ENCODE measurements at places on chromosomes 5 and 9.

DNA sequence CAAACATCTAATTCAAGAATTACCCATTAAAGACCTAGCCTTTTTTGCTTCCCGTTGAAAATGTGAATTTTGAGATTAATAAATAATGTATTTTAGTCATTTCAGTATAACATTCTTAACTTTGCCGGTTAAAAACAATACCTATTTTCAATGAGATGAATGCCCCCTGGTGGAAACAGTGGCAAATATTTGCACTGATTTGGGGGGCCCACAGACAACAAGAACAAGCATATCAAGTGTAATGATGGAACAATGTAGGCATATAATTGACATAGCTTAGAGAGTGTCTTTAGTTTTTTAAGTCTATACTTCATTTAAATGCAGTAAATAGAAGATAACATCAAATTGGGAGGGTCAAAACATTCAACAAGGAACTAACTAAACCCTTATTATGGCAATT lies 111.9 kb downstream of the NTRK2 start:
- peak; percentile 20 for DNase-seq

- no peak for DNase-seq
Observed at GRCh38 chr9:112550531-112550930, 63.9 kb downstream of the KIAA1958 start.

GRCh38 chr5:93163010-93163663 lies 417.9 kb downstream of the NR2F1-AS1 start:
- no peak for DNase-seq

DNA sequence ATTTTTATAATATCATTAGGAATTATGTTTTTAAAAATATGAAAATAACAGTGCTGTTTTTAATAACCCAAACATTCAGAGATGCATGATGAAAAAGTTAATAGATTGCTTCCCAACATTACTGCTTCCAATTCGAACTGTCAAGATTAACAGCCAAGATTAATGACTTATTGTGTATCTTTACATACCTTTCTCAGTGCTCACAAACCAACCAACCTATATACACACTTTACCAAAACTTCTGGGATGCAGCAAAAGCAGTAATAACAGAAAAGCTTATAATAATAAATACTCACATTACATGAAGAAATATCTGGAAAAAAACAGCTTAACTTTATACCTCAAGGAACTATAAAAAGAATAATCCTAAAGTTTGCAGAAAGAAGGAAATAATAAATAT lies 82.1 kb downstream of the TMEM232 start:
- no peak for DNase-seq

- no peak for DNase-seq
Observed at GRCh38 chr9:94445863-94446262, 109.0 kb upstream of the PCAT7 start.

DNA sequence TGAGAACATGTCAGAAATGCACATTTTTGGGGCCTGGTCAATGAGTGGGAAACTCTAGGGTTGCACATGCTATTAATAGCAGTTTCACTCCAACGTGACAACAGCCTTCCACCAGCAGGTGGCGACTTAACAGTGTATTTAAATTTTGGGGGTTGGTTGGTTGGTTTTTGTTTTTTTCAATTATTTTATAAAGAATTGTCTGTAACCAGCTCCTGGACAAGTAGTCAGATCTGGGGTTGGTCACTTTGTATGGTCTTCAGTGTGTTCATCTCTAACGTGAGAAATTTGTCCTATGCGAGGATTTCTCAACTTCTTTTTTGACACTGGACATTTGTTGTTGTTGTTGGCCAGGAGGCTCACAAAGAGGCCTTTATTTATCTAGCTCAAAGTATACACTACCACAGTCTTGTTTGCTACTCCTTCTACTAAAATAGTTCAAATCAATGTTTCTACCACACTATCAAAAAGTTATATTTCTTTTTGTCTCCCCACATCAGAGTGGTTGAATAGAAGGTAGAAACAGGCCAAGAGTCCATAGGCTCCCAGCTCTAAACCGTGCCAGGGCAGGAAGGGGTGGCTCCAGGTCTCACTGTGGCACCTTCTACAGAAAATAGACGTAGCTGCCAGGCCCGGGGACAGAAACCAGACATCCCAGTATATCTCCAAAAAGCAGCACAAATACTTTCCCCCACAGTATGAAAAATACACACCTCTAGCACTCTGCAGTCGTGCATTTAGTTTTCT lies 110.4 kb downstream of the TRPM6 start:
- DNase-seq = peak; percentile 71

GRCh38 chr5:121189342-121190305 lies 662.1 kb upstream of the FTMT start:
- no peak for DNase-seq

DNA sequence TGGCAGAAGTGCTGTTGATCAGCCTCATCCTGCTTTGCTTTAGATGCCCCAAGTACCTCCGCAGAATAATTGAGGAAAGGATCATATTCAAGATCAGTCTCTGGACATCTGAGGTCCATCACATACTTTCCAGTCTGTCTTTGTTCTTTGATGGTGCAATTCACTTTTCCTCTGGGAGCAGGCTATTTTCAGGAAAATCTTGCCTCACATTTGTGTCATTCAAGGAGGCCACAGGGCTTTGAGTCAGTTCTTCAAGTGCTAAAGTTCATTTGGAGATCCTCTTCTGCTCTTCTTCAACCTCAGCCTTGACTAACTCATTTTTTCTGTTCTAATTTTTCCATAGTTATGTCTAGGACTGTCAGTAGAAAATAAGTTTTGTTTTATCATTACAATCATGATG lies 18.6 kb downstream of the EQTN start:
- DNase-seq = no peak

GRCh38 chr9:121917375-121918335 lies 175.5 kb downstream of the TTLL11 start:
- no peak for DNase-seq

DNA sequence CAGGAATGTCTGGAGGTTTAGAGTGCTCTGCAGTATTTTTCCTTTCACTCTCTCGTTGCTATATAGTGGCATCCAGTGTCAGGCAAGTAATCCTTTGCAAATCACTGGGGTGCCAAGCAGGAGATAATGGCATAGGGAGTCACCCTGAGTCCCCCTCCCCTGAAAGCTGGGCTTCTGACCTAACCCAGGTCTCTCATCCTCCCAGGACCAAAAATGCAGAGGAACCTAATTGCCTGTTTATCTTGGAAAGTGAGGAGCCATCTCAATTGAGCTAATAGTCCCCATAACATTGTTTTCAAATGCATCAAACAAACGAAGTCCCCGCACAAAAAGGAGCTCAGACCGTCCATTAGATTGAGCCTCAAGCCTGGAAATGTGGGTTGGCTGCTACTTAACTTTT lies 368.0 kb upstream of the IRX2 start:
- DNase-seq = no peak

DNA sequence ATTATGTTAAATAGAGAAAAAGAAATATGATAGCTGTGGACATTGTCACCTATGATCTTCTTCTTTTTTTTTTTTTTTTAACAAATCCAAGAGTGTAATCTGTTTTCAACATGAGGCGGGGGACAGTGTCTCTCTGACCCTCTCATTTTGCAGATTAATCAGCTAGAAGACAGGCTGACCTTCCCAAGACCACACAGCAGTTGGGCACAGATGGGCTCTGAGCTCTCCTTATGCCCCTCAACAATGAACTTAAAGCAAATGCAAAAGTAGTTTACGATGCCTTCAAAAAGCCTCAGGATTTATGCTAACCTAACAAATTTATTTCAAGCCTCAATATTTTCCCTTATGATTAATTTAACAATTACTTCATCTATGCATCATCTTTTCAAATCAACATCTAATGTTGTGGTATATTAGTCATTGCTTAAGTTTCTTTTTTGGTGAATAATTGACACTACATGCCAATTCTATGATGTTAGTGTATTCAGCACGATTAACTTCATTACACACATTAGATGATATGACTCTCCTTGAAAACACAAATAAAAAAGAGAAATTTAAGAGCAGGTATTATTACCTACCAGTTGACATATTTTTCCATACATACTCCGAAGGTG lies 7.4 kb downstream of the NFIL3 start:
- DNase-seq = no peak

DNA sequence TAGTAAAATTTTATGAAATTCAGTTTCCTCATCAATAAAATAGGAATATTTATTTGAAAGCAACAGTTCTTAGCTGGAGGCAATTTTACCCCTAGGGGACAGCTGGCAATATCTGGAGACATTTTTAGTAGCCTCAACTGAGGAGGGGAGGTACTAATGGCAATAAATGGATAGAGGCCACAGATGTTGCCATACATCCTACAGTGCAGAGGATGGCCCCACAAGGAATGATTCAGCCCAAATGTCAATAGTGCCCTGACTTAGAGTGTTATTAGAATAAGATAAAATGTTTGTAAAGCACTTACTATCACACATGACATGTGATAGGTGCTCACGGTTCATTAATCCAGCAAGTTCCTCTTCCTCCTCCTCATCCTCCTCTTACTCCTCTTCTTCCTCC lies 293.6 kb downstream of the KCTD16 start:
- DNase-seq = no peak

GRCh38 chr5:93219641-93220145 lies 361.3 kb downstream of the NR2F1-AS1 start:
- no peak for DNase-seq

DNA sequence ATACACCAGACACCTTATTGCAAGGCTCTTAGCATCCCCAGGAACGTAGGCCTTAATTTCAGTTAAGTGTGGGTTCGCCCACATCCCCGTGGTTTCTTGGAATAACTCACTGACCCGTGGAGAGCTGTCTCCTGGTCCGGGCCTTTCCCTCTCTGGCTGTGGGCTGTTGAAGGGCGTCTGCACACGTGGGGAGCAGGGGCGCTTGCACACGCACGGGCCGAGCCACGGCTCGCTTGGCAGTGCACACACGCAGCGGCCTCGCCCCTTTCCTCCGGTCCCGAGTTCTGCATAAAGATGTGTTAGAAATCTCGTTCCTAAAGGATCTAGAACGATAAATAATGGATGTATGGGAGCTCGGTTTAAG lies 141.9 kb downstream of the PBX3 start:
- no peak for DNase-seq

- no peak for DNase-seq
Observed at GRCh38 chr9:105679257-105680022, 14.9 kb upstream of the TMEM38B start.

DNA sequence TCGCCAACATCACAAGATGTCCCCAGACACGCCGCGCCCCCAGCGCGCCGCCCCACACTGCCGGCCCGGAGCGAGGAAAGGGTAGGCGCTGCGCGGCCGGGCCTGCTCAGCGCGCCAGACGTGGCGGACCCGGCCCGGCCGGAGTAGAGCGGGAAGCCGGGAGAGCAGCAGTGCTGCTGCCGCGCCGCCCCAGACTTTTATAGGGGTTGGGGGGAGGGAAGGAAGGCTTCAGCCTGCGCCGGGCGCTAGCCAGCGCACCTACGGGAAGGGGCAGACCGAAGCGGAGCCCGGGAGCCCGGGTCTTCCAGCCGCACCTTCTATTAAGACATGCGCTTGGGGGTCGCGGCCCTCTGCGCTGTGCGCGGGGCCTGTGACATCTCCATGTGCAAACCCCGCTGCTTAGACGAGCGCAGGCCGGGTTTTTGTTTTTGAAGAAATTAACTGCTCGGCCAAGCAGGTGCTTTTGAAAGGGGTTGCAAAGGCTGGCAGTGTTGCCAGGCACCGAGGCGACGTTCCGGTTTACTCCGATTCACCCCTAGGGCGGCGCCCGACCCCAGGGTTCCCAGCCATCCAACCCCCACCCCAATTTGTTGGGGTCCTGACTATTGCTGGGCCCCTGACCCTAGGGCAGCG lies 353 bp upstream of the PAX5 start:
- no peak for DNase-seq

GRCh38 chr5:89343666-89344065 lies 460.7 kb upstream of the MEF2C start:
- DNase-seq = no peak

DNA sequence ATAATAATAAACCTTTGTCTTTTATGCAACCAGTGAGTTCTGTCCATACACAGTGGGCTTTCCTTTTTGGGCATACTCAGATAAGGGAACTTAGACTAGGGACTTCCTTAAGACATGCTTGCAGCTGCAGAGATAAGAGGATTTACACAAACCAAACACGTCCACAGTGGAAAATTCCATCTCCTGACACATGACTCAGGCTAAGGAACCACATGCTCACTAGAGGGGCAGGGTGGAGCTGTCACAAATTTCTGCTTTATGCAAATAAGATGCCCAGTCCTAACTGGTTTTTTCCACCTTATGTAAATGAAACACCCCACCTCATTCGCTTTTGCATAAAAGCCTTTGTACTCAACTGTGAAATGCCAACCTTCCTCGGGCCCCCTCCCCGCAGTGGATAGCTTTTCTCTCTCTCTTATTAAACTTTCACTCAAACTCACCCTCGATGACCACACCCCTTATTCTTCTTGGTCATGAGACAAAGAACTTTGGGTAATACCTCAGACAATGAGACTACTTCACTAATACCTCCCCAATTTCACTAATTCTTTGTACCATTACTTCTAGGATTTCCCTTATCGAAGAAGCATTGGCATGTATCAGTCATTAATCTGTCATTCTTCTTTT lies 170.3 kb upstream of the FTMT start:
- no peak for DNase-seq
